ENCODE measurements at places on chromosomes 12 and 14.

DNA sequence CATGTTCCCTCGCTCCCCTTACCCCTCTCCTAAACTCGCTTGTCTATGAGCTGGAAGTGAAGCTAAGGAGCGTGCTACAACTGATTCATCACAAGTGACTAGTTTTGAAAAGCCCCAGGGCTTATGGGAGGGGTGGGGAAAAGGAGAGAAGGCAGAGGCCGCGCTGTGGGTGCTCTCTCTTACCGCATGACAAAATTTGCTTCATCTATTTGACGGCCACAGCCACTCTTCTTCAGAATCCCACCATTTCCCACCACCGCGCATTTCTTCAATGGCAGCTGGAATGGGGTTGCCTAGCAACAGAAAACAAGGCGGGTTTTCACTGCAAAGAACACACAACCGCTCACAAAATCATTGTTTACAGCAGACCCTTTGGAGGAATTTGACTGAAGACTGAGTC is 79.4 kb downstream of the ST8SIA1 start:
- no peak for DNase-seq

GRCh38 chr12:99388671-99389195 is 258.8 kb upstream of the GARIN6 start:
- DNase-seq, result no peak

DNA sequence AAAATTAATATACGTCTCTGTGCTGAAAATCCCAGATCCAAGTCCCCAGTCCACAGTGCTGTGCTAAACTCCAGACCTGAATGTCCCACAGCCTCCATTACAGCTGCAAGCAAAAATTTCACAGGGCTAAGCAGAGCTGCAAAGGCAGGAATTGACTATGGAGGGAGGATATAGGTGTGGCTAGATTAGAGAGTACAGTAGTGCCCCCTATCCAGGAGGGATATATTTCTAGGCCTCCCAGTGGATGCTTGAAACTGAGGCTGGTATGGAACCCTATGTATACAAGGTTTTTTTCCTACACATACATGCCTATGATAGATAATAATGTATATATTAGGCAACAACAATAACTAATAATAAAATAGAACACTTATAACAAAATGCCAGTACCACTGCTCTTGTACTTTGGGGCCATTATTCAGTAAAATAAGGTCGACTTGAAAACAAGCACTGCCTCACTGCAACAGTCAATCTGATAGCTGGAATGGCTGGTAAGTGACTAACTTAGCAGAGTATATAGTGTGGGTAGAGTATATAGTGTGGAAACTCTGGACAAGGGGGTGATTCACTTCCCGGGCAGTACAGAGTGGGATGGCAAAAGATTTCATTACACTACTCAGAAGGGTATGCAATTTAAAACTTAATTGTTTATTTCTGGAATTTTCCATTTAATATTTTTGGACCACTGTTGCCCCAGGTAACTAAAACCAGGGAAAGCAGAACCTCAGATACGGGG is 82.7 kb downstream of the C14orf132 start:
- DNase-seq, result no peak

GRCh38 chr12:110530511-110530910 is 28.4 kb downstream of the RAD9B start:
- no peak for DNase-seq

All from CD4-positive, alpha-beta memory T cell (primary cell).